Activated CD4-positive, alpha-beta T cell treated with anti-CD3 and anti-CD28 coated beads for 24 hours (primary cell): ENCODE measurements at places on chromosomes 11 and 22.
A peak's percentile ranks its signal among the peaks of the same experiment; 100 is the strongest.

- DNase-seq = no peak
Observed at GRCh38 chr11:81987829-81988472, 745.7 kb downstream of the FAM181B start.

GRCh38 chr22:41746567-41747400 lies 47.5 kb downstream of the MEI1 start:
- peak; percentile 28 for DNase-seq

- DNase-seq = no peak
Observed at GRCh38 chr11:28799316-28799715, 691.1 kb downstream of the METTL15 start.

GRCh38 chr11:120254788-120255518 lies 15.0 kb downstream of the POU2F3 start:
- DNase-seq = no peak

DNA sequence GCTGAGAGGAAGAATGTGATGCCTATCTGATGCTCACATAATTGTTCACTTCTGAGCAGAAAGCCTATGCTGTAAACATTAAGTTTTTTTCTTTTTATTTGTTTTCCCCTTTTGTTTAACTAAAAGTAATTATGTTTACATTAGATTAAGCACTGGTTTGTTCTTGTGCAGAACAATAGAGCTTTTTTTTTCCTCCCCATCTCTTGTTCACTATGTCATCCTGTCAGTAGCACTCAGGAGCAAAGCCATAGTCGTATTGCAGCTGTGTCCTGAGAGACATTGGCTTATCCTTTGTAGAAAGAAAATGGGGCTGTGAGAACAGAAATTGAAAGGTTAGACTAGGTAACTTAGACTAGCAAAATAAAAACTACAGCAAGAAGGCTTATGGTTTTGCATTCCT lies 301.8 kb upstream of the RAG2 start:
- no peak for DNase-seq

DNA sequence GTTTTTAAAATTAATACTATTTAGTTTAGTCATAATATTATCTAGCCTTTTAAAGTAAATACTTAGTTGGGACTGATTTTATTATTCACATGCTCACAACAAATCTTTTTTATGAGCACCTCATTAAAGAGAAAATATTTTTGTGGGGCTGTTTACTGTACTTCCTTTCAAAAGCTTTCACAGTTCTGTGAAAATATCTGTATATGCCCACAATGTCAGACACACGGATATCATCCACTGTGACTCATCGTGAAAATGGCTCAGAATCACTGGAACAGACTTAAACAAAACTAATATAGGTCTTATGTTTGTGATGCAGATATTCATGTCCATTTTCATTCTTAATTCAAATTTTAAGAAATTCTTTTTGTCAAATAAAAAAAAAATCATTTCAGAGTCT lies 305.2 kb downstream of the RAB38 start:
- no peak for DNase-seq

DNA sequence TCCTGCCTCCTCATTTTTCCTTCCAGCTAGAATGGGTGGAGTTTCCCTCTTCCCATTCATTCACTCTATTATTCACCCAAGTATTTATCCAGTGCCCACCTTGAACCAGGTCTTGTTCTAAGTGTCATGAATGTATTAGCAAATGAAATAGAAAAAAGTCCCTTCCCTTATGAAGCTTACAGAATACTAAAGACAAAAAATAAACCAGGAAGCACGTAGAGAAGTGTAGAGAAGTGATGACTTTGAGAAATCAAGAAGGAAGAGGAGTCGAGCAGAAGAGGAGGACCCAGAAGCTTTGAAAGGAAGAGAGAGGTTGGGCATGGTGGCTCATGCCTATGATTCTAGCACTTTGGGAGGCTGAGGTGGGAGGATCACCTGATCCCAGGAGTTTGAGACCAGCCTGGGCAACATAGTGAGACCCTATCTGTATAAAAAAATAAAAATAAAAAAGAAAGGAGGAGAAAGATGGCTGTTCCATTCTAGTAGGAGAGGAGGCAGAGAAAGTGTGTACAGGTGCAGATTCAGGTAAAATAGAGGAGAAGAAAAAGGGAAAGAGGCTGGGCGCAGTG lies 17.1 kb upstream of the SYVN1 start:
- no peak for DNase-seq

DNA sequence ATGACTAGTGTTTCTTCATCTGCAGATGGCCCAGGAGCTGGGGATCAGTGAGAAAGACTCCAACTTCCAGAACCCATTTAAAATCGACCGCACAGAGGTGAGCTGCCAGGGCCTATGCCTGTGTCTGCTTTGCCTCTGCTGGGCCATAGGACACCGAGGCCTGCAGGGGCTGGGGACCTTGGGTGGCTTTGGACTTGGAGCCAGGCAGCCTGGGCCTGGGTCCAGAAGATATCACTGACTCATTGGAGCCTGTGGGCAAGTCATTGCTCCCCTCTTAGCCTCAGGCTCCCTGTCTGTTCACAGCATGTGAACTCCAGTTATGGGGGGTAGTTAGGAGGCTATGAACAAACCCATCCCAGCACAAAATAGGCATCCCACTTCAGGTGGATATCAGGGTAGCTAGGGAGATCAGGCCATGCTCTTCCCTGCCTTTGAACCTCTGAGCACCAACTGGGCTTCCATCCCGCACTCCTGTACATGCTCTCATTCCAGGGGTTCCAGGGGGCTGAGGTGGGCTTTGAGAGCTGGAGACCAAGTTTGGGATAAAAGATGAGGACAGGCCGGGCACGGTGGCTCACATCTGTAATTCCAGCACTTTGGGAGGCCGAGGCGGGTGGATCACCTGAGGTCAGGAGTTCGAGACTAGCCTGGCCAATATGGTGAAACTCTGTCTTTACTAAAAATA lies 13.4 kb downstream of the CCDC134 start:
- DNase-seq = no peak

DNA sequence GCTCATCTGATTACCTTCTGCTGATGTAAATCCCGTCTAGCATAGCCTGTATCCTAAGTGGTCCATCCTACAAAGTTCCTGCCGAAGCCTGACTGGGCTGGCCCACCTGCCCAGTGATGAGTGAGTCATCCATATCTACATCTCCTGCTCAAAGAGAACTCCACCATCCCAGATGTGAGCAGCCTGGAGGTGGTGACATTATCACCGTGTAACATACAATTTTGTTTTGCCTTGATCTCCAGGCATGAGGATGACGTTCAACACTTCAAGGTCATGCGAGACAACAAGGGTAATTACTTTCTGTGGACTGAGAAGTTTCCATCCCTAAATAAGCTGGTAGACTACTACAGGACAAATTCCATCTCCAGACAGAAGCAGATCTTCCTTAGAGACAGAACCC lies 5.6 kb downstream of the TMA7B start:
- DNase-seq = no peak

DNA sequence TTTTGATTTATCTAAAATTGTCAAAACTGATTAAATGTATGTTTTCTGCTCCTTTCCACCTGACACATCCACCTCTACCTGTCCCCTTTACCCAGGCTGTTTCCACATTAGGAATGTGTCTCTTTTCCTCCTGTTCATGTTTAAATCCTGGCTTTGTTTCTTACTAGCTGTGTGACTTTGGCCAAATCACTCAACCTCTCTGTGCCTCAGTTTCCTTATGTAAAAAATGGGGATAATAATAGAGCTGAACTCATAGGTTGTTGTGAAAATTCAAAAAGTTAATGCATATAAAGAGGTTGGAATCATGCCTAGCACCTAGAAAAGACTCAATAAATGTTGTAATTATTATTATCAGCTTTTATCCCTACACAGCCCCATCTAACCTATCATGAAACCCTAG lies 136.8 kb downstream of the NXPE2 start:
- no peak for DNase-seq

DNA sequence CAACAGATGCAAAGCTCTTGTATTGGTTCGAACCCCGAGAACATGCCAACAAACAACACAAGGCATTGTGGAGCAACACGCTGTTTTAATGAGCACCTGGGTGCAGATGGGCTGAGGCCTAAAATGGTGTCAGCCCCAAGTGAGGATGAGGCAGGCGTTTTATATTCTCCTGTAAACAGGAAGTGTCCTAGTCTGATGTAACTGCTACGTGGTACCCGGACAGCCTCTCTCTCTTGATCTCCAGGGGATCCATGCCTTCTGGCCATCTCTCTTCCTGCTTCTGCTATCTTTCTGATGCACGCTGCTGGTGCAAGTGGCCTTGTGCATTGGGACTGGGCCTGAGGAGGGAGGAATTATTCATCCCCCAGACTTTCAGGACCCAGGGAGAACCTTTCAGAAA lies 19.4 kb upstream of the VSTM5 start:
- DNase-seq = no peak

GRCh38 chr22:35514366-35514765 lies 26.3 kb upstream of the RASD2 start:
- no peak for DNase-seq

- DNase-seq = no peak
Observed at GRCh38 chr11:67646535-67647336, 3.8 kb downstream of the ACY3 start.

- DNase-seq = no peak
Observed at GRCh38 chr22:26215736-26216135, 46.5 kb downstream of the SEZ6L start.

DNA sequence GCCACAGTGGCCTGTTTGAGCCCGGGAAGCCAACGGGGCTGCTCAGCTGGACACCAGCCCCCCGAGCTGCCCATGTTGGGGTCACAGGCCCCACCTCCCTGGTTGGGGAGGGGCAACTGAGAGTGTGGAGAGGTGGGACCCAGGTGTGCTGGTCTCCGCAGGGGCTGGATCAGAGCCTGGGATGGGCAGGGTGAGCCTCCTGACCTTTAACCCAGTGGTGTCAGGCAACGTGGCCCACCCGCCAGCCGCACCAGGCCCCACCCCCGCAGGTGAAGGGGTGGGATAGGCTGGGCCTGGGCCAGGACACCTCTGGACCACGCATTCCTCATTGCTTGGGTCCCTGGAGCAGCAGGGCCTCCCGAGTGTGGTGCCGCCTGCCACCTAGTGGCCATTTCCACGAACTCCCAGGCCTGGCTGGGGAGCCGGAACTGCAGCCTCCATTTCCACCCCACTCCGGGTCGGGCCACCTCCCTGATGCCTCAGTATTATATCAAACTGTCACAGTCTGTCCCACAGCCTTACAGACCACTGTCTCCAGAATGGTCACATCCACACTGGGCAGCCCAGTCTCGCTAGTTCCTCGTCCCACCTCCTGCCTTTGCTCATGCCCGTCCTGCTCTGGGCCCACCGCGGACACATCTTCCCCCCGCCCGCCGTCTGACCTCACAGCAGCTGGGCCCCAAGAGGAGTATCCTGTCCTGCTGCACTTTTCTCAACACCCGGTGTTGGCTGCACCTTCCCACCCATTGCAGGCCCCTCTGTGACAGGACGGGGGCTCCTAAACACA lies 13.3 kb upstream of the PPP6R3 start:
- DNase-seq = peak; percentile 49

DNA sequence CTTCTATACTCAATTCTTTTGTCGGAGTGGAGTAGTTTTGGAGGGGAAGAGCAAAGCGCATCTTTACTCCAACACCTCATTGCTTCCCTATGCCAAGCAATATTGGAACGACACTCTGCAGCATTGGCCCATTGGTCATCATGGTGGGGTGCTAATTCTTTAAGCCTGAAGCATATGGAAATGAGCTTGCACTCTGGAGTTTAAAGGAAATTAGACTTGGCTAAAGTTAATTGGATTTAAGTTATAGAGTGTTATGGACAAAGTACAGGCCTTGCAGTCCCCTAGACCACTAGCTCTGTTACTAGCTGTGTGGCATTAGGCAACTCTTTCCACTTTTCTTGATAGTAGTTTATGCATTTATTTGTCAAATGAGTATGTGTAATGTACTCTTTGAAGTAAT lies 568.3 kb upstream of the TENM4 start:
- no peak for DNase-seq

DNA sequence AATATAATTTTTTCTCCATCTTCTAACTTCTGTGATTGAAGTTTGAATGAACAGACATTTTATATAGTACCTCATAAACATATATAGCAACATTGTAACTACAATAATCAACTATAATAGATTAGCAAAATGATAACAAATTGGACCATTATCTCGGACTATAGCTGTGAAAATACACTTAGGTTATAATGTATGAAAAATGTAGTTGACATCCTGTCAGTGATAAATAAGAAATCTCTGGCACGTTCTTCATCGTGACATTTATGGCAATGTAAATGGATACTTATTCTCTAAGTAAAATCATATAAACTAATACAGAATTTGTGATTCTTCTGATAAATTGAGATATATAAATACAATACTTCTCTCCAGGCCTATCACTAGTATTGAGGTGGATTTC lies 333.3 kb downstream of the GUCY1A2 start:
- no peak for DNase-seq

- DNase-seq = no peak
Observed at GRCh38 chr11:28463826-28464225, 355.6 kb downstream of the METTL15 start.

DNA sequence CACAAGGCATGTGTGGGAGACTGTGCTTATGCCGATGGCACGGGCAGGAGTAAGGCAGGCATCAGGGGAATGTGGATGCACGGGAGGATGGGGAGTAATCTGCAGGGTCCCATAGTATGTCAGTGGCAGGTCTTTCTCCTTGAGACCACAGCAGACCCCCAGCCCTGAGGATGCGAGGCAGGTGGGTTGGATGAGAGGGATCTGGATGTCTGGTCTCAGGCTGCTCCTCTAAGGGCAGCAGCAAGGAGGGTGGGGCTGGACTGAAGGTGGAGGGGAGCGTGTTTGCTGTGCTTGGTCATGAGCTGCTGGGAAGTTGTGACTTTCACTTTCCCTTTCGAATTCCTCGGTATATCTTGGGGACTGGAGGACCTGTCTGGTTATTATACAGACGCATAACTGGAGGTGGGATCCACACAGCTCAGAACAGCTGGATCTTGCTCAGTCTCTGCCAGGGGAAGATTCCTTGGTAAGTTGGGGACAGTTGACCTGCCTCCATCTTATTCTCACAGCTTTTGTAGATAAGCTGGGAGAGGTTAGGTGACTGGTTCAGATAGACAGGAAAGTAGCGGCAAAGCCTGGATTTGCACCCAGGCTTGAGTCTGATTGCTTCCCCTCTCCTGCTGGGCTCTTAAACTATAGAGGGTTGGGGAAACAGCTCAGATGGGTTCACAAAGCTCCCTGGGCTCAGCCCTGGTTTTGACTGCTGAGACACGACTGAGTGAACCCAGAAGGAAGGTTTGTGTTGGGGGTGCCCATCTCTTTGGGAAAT lies at the start of gene APOL1:
TSS of gene APOL1 (plus strand) at position 380 of the 769 bp plus-strand sequence. CDS start 1,823 bp downstream, outside the sequence.
- DNase-seq = no peak

DNA sequence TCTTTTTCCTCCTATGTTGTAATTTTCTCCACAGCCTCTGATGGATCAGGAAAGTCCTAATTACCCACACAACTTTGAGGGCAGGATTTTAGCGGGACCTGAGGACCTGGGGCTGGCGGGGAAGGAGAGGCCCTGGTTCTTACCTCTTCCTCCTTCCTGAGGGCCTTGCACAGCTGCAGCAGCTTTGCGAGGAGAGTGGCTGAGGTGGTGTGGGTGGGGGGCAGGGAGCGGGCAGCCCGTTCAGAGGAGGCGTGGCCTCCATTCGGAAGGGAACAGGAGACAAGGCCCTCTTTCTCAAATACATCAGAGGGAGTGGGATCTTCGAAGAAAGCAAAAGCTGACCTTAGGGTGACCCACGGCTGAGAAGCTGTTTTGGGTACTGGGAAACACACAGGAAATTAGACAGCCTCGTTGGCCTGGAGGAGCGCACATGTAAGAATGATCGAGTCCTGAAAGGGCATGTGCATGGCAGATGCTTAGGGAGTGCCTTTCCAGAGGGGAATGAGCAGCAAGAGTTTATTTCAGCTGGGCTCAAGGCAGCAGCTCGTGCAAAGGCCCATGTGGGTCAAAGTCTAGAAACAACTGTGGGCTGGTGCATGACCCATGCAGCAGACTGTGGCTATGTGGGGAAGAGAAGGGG lies 76.6 kb upstream of the NARS2 start:
- DNase-seq = no peak

GRCh38 chr11:78313898-78314297 lies 103.7 kb downstream of the GAB2 start:
- DNase-seq = no peak
